ENCODE measurements at places on chromosomes 7 and 10.
A peak's percentile ranks its signal among the peaks of the same experiment; 100 is the strongest.

DNA sequence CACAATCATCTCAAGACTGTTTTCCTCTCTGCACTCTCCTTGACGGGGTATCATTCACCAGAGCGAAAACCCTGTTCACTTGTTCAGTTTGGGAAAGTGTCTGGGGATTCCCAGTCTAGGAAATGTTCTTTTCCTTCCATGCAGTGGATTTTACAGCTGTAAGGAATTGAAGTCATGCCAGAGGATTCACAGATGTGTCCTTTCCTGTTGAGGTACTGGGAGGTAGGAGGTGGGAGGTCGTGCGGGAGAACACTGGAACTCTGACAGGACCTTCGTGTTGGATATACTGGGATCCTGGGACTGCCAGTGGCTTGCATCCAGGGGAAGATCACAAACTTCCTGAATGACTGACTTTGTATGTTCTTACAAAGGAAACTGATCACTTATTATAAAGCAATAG, 185.5 kb downstream of the BMPER start:
- no peak for DNase-seq

GRCh38 chr10:72692744-72692993, 726 bp downstream of the MCU start:
- DNase-seq: no peak

DNA sequence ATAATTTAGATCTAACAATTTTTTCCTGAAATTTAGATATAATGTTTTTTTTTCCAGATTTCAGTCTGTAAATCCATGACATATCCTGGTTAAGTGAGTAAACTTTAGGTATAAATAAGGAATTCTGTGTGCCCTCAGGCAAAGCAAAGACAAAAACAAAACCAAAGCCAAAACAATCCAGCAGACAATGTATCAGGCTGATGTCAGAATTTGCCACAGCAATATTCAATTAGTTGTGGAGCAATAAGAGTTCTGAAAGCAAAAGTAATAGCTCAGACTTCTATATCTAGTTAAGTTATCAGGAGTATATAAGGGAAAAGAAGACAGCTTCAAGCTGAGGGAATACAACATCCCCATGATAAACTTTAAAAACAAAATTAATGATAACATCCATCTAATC, 82.0 kb downstream of the MKX start:
- no peak for DNase-seq

- no peak for DNase-seq
Observed at GRCh38 chr10:35526746-35527145, 78.4 kb upstream of the GJD4 start.

DNA sequence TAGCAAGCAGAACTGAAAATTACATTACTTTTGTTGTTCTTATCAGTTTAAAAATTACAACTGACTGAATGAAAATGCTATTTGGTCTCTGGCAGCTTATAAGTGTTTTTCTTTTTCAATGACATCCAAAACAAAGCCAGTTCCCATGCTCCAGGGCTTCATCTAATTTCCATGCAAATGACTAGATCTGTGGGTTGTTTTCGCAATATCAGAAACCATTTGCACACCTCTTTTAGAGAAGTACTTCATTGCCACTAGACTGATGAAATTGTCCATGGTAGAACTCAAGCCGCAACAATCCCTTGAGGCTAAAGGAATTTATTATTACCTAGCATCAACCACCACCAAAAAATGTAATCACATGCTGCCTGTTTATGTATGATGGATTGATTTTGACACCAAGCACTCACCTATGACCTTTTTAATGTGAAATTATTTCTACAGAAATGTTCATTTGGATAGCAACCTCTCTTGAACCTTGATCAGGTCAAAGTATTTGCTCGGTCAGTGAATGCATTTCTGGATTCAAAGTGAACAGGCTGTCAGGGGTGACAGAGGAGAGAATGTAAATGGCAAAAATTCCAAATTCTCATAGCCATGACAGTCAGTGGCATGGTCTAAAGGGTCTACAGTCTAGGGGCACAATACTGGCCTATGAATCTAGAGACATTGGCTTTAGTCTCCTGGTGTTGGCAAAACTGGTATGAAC, 769.3 kb downstream of the SORCS1 start:
- DNase-seq: no peak

DNA sequence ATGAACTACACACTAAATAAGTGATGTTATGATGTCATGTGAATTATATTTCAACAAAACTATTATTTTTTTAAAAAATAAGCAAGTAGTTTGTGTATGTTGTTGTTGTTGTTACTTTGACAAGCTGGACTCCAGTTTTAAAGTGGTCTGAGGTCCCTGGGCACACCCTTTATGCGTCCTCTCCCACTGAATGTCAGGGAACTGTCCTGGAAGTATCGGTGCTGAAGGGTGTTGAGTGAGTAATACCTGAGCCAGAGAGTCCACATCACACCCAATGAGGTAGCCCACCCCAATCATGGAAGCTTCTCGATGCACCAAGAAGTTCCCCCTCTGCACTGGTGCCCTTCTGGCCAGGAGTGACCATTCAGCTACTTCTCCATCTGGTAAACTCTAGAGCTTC, 64.3 kb downstream of the FOXI2 start:
- DNase-seq: no peak

DNA sequence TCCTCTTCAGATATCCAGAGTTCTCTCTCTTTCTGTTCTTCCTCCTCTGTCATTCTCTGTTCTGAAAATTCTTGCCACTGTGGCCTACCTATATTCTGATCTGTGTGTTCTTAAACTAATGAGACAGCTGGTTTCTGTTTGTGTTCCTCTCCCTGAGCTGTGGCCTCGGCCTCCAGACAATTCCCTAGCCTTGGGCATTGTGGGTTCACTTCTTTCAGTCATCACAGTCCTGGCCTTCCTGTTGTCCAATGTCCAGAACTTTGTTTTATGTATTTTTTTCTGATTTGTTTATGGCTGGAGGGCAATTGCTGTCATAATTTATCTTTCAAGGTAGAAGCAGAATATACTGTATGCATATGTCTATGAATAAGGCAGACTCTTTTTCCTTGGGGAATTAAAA, 173.2 kb upstream of the MTPN start:
- no peak for DNase-seq

DNA sequence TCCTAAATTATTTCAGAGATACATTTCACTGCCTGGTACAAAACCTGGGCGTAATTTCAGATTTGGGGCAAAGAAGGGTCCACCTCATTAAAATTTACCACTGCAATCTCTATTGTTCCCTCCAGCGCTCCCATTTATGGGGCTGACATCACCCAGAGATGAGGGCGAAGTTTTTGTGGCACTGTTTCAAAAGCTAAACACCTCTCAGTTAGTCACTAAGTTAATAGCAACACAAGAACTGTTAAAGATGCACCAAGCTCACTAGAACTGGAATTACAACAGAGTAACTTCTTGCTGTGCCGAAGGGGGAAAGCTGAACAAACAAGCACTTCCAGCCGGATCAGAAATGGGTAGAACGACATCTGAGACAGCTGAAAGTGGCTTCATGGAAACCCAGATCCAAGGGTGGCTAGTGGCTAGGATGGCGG, 179.4 kb downstream of the GATA3 start:
- DNase-seq: no peak

DNA sequence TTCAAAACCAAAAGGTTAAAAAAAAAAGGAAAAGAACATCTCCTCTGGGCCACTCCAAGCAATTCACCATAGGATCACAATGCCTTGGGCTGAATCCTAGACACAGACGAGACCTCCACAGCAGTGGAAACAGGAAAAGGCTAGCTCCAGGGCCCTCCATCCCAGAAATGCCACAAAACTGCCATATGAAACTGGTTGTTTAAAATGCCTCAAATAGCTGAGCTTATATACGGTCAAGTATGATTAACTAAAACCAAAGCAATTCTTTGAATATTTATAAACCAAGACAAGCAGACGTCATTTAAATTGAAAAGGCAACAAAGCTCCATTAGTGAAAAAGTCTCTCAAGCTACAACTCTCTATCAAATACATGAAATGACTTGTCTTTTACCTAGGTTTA, 63.1 kb downstream of the DOCK4 start:
- DNase-seq: no peak

GRCh38 chr10:129586898-129587443, 119.9 kb downstream of the MGMT start:
- no peak for DNase-seq

DNA sequence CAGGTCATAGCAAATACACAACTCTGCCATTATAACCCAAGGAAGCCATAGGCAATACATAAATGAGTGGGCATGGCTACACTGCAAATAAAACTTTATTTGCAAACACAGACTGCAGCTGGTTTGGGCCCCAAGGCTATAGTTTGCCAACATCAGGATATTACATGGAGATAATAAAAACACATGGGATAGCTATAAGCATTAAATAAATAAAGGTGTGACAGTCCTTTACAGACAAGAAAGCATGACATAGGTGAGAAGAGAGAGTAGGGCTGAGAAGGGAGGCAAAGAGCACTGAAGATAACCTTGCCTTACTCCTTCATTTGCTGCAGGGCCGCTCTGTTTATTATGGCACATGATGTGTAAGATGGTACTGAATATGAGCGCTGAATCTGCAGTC, 135.1 kb upstream of the GHITM start:
- DNase-seq: no peak

- no peak for DNase-seq
Observed at GRCh38 chr7:33624215-33624614, 281.1 kb upstream of the BMPER start.

GRCh38 chr10:13883636-13884444, 297.1 kb downstream of the PRPF18 start:
- DNase-seq: no peak

GRCh38 chr7:39453743-39454355, 112.4 kb upstream of the YAE1 start:
- peak; percentile 73 for DNase-seq

DNA sequence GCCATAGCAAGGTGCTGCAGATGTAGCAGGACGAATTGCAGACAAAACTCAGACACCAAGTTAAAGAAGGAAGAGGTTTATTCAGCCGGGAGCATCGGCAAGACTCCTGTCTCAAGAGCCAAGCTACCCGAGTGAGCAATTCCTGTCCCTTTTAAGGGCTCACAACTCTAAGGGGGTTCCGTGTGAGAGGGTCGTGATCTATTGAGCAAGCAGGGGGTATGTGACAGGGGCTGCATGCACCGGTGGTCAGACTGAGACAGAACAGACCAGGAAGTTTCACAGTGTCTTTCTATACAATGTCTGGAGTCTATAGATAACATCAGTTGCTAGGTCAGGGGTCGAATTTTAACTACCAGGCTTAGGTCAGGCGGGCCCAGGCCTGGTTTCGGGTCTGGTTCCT, 222.0 kb upstream of the C7orf33 start:
- no peak for DNase-seq

DNA sequence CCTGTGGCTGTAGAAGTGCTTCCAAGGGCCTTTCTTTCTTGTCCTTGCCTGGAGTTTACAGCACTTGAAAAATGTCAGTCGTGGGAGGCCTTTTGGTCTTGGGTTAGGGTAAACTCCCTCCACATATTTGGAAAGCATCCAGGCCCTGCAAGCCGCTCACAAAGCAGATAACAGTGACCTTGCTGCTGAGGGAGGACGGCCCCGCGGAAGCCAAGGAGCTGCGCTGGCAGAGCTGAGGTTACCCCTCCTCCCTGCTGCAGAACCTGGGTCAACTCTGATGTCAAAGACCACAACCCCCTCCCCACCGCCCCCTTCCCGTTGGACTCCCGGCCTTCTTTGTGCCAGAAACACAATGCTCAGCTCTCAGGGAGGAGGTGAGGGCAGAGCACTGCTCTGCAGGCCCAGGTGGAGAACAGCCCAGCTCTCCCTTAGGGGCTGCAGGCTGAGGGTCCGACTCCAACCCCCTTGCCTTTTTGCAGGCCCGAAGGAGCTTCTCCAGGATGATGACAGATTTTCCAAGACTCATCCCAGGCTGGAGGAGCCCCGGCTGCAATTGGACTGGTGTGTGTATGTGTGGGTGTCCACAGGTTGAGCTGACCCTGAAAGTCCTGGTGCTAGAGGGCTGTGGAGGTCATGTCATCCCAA, 957.6 kb upstream of the ZNF722 start:
- no peak for DNase-seq

GRCh38 chr7:80999771-81000170, 80.9 kb upstream of the SEMA3C start:
- DNase-seq: no peak

DNA sequence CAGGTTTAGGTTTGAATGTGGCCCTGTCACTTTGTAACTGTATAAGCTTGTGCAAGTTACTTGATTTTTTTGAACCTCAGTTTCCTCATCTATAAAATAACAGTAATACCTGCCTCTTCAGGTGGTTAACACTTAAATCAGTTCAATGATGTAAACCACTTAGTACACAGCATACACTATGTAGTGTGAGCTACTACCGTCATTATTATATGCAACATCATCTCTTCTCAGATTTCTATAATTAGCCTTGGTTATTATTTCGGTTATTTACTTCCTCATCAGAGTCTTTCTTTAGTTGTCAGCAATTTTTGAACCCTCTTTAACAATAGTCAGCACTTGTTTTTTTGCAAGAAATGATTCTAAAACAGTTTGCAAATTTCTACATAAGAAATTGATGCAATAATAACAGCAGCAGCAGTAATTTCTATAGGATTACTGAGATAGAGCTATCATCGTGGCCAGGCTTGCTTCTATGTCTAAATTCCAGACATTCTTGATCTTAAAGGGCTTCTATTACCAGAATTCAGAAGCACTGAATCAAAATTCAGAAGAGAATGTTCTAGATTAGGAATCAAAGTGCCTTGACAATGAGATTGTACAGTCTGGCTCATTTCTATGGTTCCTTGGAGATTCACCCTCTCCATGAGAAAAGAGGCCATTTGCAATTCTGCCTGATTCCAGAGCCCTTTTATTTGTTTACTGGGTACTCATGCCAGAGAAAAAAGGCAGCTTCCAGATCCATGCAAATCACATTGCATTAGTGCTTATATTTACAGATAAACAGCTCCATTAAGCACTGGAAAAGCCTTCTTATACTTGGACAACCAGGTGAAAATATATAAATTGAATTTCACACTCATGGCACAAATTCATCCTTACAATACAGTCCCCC, 25.0 kb upstream of the WDR11 start:
- DNase-seq: no peak

- DNase-seq: no peak
Observed at GRCh38 chr7:98409843-98410242, 9.0 kb upstream of the BAIAP2L1 start.

GRCh38 chr7:27188386-27189294, 3.6 kb upstream of the HOXA11 start:
- DNase-seq: no peak

Measured in activated CD4-positive, alpha-beta T cell treated with anti-CD3 and anti-CD28 coated beads for 48 hours (primary cell).